NCI-H82 (cell line): ENCODE measurements at places on chromosomes 1 and 21.
A peak's percentile ranks its signal among the peaks of the same experiment; 100 is the strongest.

DNA sequence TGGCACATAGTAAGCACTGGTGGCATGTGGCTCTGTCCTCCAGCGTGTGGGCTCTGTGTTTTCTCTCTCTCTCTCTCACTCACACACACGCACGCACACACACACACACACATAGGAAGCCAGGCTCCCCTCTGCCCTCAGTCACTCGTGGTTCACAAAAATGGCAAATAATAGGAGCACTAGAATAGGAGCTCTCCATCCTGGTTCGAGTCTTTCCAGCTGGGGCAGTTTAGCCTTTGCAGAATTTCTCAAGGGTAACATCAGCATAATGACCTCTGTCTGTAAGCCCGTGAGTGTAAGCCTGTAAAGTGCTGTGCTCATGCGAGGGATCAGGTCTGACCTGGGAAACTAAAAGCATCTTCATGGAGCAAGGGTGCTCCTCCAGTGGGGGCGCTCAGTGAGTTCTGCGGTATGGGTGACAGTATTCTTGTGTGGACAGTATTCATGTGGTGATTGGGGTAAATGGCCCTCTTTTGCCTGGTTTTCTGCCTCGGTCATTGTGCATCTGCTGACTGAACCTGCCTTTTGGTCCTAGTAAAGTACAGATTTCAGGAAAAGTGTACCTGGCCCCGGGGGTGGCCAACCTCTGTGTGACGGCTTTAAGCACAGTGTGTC is 842 bp upstream of the ZC3H12A start:
- DNase-seq: peak; percentile 60

DNA sequence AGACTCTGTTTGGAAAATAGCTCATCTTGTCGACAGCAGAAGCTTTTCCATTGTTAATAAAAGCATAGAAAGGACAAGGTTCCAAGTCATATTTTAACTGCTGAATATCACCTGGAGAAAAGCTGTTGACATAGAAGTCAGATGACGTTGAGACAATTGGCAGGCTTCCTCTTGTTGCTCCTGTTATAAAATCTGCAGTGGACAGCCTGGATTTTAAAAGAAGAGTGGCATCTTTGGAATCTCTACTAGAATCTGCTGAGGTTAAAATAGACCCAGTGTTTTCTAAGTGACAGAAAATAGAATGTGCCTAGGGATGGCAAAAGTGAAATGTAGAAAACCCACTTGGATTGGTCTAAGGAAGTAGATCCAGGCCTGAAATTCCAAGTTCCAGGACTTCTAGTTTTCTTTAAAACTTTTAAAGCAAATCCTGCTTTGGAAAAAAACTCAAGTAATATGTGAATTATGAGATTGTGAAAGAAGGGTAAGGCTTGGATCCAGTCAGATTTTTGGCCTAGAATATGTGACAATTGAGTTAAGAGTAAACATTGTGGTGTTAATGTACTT is 53.6 kb upstream of the NEXN start:
- no peak for DNase-seq

DNA sequence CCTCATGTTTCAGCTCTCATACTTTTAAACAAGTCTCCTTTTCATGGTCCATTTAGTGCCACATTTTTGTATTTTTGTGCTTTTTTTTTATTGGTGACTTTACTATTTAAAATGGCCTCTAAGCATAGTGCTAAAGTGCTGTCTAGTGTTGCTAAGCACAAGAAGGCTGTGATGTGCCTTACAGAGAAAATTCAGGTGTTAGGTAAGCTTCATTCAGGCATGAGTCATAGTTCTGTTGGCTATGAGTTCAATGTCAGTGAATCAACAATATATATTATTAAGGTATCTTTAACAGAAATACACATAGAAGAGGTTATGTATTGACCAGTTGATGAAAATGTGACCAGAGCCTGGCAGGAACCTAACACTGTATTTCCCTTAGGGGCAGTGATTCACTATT is 12.8 kb upstream of the FUBP1 start:
- DNase-seq: no peak

- no peak for DNase-seq
These were observed 92.4 kb upstream of the DPT start for GRCh38 chr1:168821434-168821833.

- DNase-seq: no peak
These were observed 3.2 kb upstream of the PLEKHA6 start for GRCh38 chr1:204362984-204363334.

DNA sequence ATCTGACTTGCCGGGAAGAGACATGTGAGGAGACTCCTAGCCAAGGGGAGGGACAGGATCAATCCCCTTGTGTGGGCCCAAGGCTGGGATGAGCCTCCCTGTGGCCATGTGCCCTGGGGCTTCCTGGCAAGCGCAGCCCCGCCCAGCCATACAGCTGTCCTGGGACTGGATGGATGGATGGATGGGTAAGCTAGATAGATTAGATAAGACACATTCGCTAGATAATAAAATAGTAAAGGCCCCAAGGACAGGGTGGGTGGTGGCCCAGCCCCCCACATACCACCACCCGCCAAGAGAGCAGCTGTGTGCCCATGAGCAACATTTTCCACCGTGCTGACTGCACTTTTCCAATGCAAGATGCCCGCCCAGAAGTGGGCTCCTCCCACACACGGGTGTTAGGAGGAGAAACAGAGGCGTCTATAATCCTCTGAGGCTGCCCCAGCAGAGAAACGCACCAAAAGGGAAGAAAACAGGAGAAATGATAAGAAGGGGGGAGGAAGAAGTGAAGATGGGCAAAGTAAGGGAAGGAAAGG is 25.1 kb downstream of the ZBTB17 start:
- DNase-seq: no peak

DNA sequence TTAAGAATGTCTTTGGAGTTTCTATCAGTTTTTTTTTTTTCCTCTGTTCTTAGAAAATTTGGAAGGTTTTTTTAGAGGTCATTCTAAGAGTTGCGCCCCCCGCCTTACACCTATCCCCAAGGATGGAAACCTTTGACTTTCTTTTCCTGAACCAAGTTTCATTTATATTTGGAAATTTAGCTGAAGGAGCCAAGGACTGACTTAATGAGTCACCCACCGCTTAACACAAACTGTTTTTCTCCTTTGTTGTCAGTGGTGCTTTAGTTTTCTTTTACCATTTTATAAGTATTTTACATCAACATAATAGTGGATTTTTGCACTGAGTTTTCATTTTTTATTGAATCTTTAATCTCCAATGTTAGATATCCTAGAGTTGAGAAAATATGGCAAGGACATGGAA is 25.3 kb downstream of the USP25 start:
- DNase-seq: no peak

DNA sequence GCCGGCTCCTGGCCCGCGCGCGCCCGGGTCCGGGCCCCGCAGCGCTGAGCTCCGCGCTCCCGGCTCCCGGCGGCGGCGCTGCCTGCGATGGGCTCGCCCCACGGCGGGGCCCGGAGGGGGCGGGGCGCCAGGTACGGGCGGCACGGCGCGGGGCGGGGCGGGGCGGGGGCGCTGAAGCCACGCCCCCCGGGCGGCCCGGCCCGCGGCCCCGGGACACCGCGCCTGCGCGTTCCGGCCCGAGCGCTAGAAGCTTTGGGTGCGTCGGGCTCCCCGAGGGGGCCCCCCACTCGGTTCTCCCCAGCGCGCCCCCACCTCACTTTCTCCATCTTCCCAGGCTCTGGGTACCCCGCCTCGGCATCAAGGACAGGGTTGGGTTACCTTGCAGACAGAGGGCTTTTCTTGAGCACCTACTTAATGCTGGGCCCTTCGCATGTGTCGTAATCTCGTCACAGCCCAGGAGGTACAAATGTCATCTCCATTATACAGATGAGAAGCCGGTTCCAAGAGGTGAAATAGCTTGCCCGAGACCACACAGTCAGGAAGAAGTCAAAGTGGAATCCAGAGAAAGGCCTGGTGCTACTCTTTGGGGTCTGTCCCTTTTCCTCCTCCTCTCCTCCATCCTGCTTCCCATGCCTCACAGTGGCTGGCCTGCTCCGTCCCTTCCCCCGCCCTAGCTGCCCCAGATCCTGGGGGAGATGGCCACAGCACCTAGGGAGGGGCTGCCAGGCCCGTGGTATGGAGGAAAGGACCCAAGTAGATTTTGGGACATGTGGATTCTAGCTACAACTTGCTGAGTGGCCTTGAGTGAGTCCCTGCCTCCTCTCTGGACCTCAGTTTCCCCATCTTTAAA is 46.5 kb downstream of the RAP1GAP start:
- DNase-seq: no peak

- DNase-seq: peak; percentile 79
These were observed 78.1 kb upstream of the DNAH14 start for GRCh38 chr1:224851210-224851847.

DNA sequence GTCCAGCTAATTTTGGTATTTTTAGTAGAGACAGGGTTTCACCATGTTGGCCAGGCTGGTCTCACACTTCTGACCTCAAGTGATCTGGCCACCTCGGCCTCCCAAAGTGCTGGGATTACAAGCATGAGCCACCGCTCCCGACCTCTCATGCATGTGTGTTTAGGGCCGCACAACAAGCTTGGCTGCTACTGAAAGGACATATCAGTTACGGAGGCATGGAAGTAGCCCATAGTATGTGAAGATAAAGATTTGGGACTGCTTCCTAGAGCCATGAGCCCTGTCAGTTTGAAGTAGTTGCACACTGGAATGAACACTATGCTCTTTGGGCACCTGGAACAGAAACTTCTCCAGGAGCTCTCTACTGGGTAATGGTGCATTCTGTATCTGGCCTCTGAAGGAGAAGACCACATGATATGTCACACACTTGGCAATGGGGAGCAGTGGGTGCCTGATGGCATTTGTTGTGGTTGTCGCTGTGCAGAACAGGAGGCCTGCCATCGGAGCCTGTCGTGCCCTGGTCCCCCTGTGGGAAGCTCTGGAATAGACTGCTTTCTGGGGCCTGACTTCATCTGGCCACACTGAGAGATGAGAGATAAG is 144.7 kb upstream of the KIF26B start:
- no peak for DNase-seq

DNA sequence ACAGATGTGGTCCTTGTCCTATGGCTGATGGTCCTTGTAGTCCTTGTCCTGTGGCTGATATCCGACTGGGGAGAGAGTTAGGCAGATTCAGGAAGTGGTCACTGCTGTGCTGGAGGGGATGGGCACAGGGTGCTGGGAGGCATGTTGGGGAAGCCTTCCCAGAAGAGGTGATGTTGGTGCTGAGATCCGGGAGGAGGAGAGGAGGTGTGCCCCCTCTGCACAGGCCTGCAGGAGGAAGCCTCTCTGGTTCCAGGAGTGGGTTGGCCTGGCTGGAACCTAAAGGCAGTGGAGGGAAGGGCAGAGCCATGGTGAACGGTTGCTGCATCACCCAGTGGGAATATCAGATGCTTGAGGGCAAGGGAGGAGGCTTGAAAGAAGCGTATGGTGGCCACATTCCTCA is 14.7 kb downstream of the COQ8A start:
- DNase-seq: no peak

DNA sequence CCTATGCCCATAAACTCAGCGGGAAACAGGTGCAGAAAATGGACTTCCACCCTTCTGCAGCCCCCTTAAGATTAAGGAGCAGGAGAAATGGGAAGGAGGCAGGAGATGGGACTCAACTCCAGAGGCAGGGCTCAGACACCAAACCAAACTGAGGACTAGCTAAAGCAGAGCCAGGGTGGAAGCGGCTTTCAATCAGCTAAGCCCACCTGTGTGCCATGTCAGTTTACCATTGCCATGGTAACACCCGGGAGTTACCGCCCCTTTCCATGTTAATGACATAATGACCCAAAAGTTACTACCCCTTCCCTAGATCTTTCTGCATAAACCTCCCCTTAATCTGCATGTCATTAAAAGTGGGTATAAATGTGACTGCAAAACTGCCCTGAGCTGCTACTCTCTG is 653.5 kb downstream of the PTPRU start:
- no peak for DNase-seq

- no peak for DNase-seq
These were observed 175.6 kb downstream of the NRIP1 start for GRCh38 chr21:14889080-14889810.

GRCh38 chr1:201603613-201604232 is 64.8 kb downstream of the NAV1 start:
- DNase-seq: no peak

DNA sequence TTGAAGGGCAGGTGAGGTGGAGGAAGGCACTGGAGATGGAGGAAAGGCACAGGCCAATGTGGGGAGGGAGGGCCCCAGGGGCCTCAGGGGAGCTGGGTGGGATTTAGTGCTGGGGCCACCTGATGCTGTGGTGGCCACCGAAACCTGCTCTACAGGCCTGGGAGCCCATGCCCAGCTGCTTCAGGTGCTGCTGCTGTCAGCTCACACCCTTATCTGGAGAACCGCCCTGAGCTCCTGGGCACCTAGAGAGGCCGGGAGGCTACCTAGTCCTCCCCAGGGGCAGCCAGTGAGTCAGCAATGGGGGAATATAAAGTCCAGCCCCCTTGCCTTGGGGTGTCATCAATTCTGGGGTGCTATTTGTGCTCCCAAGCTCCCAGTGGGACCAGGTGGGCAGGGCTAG is 12.2 kb downstream of the FAM131C start:
- no peak for DNase-seq

- no peak for DNase-seq
These were observed 852.0 kb upstream of the ADAMTS5 start for GRCh38 chr21:27818847-27819246.

GRCh38 chr1:116921301-116921885 is 11.7 kb downstream of the PTGFRN start:
- no peak for DNase-seq

DNA sequence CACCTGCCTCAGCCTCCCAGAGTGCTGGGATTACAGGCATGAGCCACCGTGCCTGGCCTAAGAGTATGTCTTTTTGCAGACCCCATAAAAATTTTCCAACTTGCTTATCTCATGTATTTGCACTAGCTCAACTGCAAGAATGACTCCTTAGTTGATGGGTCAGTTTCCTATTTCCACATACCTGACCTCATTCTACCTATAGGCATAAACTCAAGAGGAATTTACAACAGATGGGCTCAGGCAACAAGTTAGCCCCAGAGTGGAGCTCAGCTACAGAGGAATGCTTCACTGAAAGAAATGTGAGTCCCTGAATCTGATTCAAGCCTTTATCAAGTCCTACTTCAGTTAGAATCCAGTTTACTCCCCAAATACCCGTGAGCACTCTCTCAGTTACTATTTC is 5.3 kb upstream of the SLC37A1 start:
- DNase-seq: no peak

DNA sequence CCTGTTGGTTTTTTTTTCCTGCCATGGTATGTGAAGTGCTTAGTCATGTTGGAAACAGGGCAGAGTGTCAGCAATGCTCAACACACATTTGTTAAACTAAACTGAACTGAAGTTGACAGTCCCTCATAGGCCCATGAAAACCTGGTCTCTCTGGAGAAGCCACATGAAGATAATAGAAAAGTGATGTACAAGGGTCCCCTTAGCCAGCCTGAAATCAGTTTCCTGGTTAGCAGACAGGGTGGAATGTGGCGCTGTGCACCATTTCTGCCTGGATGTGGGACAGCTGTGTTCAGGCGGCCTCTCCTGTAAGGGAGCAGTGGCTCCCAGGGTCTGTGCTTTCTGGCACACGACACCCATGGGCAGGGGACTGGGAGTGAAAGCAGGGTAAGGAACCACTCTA is 9.9 kb upstream of the CHI3L1 start:
- DNase-seq: no peak

DNA sequence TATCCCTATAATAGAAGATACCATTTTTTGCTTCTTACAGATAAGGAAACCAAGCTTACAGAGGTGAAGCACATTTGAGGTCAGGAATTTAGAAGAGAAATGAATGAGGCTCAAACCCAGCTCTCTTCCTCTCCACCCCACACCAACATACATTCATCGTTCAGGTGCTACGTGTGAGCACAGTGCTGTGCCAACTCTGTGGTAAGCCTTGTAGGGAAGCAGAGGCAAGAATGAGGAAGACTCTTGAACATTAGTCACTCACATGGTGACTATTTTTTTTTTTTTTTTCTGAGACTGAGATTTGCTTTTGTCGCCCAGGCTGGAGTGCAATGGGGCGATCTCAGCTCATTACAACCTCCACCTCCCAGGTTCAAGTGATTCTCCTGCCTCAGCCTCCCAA is 314.0 kb downstream of the NTNG1 start:
- DNase-seq: no peak
